ENCODE measurements at places on chromosomes 5 and 9.

- DNase-seq = peak; percentile 36
Observed at GRCh38 chr5:134101686-134102439, 12.6 kb upstream of the TCF7 start.

DNA sequence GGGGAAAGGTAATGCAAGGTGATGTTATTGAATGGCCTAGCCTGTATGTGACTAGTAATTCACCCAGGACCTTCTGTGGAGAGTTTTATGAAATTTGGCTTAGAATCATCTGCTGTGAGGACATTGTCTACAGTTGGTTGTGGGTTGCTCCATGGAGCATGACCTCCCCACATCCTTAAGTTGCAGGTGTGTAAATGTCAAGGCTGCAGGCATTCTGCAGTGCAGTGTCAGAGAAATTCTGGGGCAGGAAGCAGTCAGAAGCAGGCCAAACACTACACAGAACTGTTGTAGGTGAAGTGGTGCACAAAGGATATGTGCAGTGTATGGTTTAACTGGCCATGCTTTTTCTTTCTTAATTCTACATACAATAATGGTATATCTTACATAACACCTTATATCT lies 588.3 kb downstream of the EBF1 start:
- DNase-seq = no peak

DNA sequence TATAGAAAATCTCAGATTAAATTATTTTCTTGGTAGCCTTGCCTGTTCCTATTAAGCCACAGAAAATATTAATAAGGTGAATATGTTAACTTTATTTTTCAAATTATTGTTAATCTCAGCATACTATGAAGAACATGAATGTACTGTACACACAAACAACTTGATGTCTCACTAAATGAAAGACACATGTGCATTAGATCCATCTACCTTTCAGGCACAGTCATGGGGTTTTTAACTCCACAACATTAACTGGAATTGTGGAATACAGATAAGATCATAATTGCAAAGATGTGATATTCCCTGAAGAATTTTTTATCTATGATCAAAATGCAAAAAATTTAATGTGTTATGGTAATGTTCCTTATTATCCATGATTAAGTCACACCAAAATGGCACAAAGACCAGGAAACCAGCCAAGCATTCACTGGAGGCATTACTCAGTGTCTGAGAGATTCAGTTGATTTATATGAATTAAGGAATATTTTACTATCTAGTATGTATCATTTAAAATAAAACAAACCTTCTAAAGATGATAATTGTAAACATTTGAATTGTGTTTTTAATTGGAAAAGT lies 150.0 kb upstream of the VCAN start:
- DNase-seq = no peak

GRCh38 chr9:8680157-8680556 lies 880.6 kb upstream of the DMAC1 start:
- DNase-seq = no peak

DNA sequence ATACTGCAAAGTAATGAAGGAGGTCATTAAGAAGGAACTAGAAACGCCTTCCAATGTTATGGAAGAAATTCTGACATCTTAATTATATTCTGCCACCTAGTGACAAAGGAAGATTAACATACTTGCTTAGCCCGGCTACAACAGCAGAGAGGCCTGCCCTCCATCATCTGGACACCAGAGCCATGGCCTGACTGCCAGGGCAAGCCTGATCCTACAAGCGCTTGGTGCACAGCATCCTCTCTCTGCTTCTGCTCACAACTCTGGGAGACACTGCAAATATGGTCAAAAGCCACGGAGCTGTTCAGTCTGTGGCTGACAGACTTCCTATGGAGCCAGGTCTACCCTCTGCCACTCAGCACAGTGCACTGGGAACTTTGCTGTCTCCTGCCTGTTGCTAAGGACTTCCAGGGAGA lies 87.3 kb upstream of the SLC44A1 start:
- DNase-seq = peak; percentile 47

GRCh38 chr5:60613826-60614225 lies 86.1 kb downstream of the DEPDC1B start:
- DNase-seq = no peak

DNA sequence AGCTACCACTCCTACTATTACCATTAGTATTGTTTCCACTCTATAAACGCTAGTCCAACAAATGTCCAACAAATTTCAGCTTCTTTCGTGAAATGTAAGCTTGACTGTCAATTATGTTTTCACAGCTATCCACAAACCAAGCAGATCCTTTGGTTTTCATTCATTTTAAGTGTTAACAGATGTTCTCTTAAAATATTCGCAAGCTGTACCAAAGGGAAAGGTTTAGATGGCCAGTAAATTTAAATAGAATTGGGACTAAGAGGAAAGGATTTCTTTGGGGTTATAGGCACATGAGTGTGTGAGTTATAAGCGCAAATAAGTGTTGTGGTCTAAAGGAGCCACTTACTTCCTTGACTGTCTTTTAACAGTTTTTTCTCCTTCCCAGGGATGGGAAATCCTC lies 136.8 kb upstream of the ADRA1B start:
- DNase-seq = no peak

- DNase-seq = no peak
Observed at GRCh38 chr5:176624938-176625337, 5.4 kb downstream of the SNCB start.

DNA sequence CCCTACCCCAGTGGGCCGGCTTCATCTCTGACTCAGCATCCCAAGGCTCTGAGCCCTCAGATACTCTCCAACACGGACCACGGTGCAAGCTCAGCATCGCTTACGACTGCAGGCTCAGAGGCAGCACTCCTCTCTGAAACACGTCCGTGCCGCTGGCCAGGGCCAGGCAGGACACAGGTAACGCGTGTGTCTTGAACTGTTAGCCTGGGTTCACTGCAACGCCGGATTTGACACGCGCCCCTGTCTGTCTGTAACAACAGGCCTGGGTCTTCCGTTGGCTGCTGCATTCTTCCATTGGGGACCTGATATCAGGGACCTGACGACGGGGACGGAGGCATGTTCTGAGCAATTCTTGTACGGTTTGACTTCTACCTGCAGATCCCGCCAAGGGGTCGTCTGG lies 6.4 kb downstream of the SLC6A3 start:
- no peak for DNase-seq

DNA sequence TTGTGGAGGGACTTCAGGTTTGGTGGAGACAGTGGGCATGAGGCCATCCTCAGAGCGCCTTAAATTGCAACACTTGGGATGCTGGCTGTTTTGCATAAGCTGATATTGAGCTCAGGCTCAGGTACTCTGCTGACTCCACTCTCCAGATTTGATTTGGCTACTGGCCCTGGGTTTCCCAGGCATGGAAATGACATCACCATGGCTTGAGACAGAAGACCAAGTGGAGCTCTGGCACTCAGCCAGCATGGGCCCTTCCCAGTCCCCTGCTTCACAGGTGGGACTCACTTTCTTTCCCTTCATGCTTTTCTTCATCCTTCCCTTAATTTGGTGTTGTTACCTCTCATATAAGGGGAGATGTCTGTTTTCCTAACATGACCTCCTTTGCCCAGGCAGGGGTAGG lies 72.0 kb upstream of the IL12B start:
- no peak for DNase-seq

DNA sequence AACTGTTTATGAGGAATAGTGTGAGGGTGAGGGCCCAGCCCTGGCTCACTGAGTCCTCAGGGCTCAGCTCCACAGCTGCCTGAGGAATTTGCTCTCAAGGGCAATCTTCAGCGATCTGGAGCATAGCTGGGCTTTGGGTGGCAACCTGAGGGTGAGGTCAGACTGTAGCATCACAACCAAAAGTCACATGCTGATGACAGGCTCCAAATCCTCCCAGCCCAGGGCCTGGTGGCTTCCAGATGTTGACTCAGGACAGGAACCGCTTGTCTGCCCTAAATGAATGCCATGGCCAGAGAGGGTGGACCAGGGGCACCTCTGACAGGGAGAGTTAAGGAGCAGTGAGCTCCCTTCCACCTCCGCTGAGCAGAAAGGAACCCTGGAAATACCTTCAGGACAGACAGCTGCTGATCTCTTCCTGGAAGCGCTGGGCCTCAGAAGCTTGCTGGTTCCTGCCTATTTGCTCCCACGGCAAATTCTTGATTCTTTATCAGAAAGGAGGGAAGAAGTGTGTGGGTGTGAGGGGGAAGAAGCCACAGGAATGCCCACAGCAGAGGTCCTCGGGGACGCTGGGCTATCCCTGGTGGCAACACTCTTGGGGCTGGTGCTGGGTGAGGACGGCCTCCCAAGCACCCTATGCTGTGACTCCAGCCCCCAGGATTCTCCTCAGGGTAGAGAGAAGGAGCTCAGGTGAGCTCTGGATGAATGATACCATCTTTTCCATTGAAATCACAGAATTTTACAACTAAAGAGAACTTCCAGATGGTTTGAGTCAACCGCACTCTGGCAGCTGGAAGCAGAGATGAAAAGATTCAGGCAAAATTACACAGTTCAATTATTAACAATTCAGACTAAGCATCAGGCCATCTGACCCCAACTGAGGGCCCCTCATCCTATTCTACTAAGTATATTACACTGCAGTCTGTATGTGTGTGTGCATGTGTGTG lies 13.8 kb upstream of the CTSL start:
- DNase-seq = peak; percentile 63

- DNase-seq = no peak
Observed at GRCh38 chr9:132982458-132982857, 4.0 kb downstream of the GFI1B start.

DNA sequence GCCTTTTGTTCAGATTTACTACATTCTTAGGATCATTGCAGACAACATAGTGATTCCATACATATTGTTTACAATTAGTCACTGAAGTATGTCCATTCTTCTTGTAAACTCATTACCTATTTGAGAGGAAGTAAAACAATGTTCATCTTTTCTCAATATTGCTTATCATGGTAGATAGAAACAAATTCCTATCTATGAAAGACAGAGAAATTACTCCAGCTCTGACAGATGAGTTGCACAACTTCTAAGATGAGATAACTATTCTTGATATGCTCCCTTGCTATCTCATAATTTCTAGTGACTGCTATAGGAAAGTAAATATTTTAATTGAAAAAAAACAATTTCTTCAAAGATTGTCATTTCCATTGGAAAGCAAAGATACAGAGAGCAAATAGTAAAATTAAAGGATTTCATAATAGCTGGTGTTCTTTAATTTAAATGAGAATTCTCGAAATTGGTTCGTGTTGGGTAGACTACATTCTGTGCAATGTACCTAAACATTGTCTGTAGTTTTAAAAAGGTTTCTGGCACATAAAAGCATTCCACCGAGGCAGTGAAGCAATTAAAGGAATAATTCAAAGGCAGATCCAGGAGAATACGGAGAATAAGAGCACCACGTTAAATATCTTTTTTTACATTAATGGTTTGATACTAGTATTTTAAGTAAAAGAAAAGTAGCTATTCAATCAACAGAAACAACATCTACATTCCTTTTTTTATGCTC lies 1029.1 kb upstream of the ACO1 start:
- DNase-seq = no peak

- DNase-seq = peak; percentile 2
Observed at GRCh38 chr5:58466939-58467338, 7.1 kb upstream of the PLK2 start.

DNA sequence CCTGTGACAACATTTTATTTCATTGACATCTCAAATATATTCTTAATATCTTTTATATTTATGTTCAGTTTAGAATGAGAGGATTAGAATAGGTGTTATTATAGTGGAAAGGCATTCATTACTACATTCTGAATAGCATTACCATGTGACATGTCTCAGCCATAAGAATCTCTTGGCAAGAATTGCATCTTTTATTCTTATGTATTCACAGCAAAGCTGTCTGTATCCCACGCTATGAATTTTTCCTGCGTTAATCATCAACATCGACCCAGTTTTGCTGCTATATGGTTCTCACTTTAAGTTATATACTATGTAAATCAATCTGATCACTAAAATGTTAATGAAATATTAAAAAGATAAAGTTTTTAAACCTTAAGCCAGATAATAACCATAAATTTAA lies 248.6 kb downstream of the TMEM232 start:
- no peak for DNase-seq

- DNase-seq = no peak
Observed at GRCh38 chr5:31366941-31367340, 165.0 kb downstream of the DROSHA start.

DNA sequence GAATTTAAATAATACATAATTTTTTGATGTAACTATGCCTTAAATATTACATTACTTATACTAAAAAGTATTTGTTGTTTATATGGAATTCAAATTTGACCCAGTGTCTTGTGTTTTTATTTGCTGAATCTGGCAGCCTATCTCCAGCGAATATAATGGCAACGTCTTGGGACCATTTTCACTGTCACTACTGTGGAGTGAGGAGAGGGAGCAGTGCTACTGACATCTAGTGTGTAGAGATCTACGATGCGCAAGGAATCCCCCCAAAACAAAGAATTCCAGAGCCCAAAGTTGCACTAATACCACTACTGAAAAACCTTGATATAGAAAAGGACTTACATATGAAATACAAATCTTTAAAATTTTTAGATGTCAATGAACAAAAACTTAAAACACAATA lies 314.4 kb downstream of the DRD1 start:
- no peak for DNase-seq

GRCh38 chr9:87557996-87558395 lies 60.3 kb downstream of the DAPK1 start:
- DNase-seq = no peak

- no peak for DNase-seq
Observed at GRCh38 chr5:54093081-54093492, 217.3 kb downstream of the ARL15 start.

DNA sequence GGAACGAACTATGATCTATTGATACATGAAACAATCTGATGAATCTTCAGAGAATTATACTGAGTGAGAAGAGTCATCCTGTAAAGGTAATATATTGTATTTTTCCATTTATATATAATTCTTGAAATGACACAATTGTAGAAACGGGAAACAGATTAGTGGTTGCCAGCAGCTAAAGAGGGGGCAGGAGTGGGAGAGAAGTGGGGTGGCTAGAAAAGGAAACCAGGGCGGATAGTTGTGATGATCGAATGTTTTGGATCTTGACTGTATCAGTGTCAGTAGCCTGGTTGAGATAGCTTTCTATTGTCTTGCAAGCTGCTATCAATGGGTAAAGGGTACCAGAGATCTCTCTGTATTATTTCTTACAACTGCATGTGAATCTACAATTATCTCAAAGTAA lies 17.7 kb upstream of the RAPGEF1 start:
- DNase-seq = no peak

DNA sequence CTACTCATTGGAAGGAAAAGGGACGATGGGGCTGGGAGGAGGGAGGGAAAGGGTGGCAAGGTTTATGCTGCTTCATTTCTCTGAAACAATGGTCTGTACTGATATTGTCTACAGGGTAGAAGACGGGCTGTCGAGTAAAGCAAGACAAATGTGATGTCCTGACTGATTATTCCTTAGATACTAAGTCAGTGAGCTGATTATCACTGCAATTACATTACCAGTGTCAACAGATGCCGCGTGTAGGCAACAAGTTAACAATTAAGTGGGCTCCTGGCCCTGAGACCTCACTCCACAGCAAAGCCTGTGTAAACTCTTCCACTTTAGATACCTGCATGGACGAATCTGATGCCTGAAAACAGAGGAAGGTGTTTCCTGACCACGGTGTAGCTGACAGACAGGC lies 602.8 kb downstream of the IRX1 start:
- DNase-seq = no peak

- DNase-seq = no peak
Observed at GRCh38 chr9:37381094-37381741, 41.3 kb upstream of the GRHPR start.

- no peak for DNase-seq
Observed at GRCh38 chr5:156435101-156435500, 108.1 kb downstream of the SGCD start.

- DNase-seq = no peak
Observed at GRCh38 chr9:134385915-134386314, 59.7 kb downstream of the RXRA start.

- no peak for DNase-seq
Observed at GRCh38 chr5:144460600-144460999, 289.9 kb downstream of the KCTD16 start.
